ENCODE measurements at places on chromosomes 2 and 18.
A peak's percentile ranks its signal among the peaks of the same experiment; 100 is the strongest.

GRCh38 chr2:170739048-170739447 lies 23.9 kb downstream of the SP5 start:
- peak; percentile 7 for DNase-seq

GRCh38 chr2:126898636-126899035 lies at the start of gene TEX51:
TEX51 (plus strand) TSS chr2:126898890; CDS start chr2:126898919, 29 bp downstream.
- DNase-seq = no peak

DNA sequence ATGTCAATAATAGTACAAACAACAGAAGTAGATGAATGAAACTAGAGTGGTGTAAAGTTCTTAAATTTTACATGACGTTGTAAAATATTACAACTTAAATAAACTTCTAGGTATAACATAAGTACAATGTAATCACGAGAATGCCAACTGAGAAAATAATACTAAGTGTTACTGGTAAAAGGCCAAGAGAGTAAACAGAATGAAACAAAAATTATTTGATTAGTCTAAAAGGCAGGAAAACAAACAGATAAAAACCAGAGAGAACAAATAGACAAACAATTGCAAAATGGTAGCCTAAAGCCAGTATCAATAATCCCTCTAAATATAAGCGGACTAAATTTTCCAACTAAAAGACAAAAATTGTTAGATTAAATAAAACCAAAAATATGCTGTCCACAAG lies 71.9 kb downstream of the SMAD2 start:
- DNase-seq = no peak

- DNase-seq = no peak
These were observed 19.9 kb upstream of the RAB31 start for GRCh38 chr18:9688036-9688741.

- DNase-seq = no peak
These were observed 258.8 kb downstream of the GLI2 start for GRCh38 chr2:120994301-120994995.

- no peak for DNase-seq
These were observed 97.4 kb downstream of the ADD2 start for GRCh38 chr2:70670626-70671025.

DNA sequence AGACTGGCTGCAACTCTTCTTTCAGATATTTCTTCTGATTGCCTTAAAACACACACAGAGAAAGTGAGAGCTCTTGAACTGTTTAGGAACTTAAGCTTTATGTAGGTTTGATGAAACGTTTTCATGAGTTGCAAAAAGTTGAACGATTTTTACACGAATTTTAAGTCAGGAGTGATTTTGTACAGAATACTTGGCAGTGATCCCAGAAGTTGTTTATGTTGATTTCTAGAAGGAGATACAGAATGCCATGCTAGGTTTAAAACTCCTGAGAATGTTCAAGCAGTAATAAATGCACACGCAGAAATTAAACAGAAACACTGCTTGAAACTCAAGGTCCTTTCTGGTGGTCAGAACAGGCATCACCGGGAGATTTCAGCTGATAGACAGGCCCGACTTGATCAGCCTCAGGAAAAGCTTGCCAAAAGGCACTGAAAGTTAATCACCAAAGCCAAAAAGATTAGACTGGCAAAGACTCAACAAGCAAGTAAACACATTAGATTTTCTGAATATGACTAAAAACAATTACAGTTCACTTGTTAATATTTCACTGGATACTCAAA lies 123.1 kb downstream of the SOCS6 start:
- DNase-seq = no peak

- DNase-seq = no peak
These were observed 56.0 kb downstream of the KLF7 start for GRCh38 chr2:207109768-207110167.

DNA sequence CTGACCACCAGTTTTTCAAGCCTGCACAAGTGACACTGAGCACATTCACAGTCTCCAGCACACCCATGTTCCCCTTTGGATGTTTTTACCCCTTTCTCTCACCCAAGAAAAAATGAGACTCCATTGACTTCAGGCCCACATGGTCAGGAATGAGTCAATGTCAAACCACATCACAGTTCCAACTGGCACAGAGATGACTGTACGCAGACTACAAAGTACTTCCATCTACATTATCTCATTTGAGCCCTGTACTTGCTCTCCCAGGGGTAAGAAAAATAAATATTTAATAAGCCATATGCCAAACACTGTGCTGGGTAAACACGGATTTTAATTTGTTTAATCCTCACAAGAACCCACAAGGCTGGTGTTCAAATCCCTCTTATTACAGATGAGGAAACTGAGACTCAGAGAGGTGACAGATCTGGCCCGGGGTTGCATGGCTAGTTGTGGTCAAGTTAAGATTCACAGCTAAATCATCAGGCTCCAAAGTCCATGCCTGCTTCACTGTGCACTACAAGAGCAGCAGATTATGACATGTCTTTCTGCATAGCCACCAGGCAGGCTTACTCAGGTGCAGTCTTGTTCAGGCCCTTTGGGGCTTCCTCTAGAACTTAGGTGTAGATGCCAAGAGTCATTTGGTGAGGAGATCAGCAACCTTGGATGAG lies 106.1 kb downstream of the TXNL1 start:
- no peak for DNase-seq

GRCh38 chr2:172215172-172215935 lies 112.7 kb upstream of the DLX2 start:
- no peak for DNase-seq

- DNase-seq = no peak
These were observed 336.5 kb upstream of the MMADHC start for GRCh38 chr2:149924028-149924427.

DNA sequence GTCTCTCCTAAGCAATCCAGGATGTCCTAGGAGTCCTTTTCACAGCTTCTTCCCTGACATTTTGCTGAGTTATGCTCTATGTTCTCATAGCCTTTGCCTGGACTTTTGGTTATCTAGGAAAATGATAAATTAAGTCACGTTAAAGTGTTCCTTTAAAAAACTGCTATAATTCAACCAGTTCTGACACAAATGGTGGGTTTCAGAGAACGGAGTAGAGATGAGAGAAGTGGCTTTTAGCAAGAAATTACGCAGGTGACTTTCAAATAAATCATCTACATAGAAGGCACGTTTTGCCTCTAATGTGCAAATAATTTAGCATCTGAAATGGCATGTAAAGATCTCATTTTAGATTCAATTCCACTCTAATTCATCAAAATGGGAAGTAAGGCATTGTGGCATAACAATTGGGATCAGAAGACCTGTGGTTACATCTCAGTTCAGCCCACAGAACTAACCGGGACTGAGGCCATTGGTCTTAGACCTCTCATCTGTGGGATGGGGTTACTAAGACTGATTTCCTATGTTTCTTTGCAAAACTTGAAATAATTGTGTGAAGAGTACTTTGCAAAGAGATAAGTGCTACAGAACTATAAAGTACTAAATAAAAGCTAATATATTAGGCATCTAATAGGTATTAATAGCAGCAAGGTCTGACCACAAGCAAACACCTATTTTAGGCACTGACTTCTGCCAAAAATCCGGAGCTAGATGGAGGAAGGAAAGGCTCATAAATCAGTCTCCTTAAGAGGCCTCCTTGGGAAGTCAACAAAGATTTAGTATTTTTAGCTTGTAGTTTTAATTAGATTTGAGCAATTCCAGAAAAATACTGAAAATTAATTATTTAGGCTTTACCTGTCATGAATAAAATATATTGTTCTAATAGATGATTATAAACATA lies 211.4 kb downstream of the PIEZO2 start:
- no peak for DNase-seq

- DNase-seq = no peak
These were observed 24.2 kb upstream of the SPR start for GRCh38 chr2:72863046-72863445.

DNA sequence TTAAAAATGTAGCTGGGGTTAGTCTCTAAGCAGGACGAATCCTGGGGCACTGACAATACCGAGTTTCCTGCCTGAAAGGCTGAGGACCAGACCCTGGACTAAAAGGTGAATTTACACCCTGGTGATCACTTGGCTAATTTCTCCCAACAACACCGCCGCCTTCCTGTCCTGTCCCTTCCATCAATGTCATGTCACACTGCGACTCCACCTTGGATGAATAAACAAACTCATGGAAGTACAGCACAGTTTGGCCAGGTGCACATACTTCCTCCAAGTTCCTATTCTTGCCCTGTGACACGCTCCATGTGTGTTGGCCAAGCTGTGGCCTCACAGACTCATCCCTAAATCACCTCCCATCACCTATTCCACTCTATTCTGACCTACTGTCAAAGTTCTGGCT lies 15.9 kb upstream of the GALM start:
- DNase-seq = no peak

DNA sequence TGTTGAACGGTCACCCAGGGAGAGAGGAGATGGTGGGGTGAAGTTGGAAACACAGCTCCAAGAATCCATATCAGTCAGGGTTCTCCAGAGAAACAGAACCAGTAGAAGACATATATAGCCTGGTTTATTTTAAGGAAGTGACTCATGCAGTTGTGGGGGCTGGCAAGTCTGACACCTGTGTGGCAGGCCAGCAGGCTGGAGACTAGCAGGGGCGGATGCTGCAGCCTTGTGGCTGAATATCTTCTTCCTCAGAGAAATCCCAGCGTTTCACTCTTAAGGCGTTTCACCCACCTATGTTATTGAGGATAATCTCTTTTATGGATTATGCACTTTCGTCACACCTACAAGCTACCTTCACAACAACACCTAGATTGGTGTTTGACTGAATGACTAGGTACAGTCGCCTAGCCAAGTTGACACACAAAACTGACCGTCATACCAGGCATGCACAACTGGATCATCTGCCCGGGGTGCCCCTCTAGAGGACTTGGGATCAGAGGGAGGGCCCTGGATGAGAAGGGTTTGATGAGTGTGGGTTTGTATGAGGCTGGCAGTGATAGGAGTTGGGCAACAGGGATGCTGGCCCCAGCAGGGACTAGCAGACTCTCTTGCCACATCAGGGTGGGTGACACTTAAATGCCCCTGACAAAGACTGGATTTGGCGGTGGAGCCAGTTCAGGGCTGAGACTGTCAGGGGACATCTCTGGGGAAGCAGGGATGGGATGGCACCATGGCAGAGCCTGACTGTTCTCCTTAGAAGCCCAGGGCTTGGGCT lies 23.4 kb downstream of the MROH2A start:
- DNase-seq = no peak

GRCh38 chr2:199875400-199875799 lies 24.4 kb upstream of the FTCDNL1 start:
- no peak for DNase-seq

DNA sequence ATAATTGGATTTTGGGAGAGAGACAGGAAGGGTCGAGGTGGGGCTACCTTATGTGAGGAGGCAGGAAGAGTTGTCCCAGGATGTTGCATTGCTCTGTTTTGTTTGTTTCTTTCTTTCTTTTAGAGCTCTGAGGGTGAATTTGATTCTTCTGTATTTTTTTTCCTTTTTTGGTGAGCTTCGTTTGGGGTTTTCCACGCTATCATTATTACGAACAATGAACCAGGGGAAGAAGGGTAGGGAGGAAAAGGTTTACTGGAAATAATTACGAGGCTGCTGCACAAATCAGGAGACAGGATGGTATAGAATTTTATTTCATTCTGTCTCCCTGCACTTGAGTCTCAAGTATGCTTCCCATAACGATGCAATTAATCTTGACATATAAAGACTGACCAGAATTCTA lies 51.4 kb upstream of the ZNF516 start:
- DNase-seq = no peak

DNA sequence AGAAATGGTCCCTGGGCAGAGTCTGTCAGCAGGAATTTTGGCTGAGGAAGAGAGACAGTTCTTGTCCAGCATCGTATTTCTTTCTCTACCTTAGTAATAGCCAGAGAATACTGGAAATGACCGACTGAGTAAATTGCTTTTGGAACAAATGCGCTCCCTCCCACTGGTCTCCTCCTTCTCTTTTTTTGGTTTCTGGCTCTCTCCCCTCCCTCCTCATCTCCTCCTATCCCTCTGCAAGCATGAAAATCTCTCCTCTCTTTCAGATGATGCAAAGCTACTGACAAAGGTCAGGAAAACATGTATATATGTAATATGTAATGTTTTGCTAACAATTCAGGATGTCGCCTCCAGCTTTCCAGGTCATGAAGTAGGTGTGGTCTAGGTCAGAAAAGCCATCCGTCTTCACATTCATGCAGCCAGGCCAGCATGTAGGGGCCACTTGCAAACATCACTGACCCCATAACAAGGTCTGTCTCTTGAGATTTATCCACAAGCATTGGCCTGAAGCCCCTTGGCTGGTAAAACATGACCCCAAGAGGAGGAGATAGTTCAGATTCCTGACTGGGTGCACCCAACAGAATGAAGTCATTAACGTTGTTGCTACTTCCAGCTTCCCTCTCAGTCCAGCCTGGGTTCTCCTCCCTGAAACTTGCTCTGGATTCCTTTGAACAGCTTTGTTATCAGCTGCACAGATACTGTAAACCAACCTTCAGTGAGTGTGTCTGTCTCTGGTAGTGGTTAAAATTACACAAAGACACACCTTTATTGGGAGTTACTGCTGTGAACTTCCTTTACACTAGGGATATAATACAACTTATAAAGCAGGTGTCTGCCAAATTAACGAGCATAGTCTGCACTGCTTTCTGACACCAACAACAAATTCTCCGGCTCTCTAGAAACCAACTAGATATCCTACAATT lies 864.4 kb upstream of the KLHL29 start:
- DNase-seq = no peak

GRCh38 chr2:224022486-224022885 lies 16.6 kb downstream of the SERPINE2 start:
- DNase-seq = no peak

DNA sequence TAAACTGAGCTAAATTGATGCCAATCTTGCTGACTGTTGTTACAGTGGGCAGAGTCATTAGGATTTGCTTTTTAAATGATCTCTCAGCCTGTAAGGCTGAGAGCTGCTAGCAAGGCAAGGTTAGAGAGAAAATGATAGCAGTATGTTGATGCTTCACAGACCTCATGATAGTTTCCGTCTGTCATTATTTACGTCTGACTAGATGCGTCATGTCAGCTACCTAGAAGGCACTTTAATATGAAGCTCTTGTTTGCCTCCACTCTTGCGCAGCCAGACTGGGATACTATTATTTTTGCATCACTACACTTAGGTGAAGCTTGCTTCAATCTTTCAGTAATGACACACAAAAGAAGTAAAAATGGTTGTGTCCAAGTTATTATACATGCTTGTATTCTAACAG lies 313.8 kb downstream of the LNPK start:
- DNase-seq = no peak

All from COLO829 (cell line).